ENCODE measurements at places on chromosomes 6 and 20.

DNA sequence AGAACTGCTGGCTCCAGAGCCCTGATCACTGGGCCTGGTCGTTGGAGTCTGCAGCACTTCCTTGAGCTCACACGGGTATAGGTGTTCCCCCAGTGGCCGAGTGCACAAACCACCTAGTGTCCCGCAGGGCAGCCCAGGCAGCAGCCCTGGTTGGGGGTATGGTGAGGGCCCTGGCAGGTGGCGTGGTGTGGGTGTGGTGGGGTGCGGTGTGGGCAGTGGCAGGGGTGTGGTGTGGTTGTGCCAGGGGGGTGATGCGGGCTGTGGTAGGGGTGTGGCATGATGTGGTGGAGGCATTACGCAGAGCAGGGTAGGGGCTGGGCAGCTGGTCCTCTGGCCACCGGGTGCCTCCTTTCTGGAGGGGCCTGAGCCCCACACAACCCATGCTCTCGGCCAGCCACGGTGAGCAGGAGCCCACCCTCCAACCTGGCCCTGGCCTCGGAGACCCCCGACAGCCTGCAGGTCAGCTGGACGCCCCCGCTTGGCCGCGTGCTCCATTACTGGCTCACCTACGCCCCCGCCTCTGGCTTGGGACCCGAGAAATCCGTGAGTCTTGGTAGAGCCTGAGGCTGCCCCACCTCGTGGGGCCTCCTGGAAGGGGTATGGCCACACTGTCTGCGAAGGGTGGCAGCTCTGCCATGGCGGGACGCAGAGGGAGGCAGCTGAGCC is 20.5 kb downstream of the COL20A1 start:
- DNase-seq, result no peak

- no peak for DNase-seq
Measured at GRCh38 chr6:165181951-165182414, 127.4 kb downstream of the C6orf118 start.

DNA sequence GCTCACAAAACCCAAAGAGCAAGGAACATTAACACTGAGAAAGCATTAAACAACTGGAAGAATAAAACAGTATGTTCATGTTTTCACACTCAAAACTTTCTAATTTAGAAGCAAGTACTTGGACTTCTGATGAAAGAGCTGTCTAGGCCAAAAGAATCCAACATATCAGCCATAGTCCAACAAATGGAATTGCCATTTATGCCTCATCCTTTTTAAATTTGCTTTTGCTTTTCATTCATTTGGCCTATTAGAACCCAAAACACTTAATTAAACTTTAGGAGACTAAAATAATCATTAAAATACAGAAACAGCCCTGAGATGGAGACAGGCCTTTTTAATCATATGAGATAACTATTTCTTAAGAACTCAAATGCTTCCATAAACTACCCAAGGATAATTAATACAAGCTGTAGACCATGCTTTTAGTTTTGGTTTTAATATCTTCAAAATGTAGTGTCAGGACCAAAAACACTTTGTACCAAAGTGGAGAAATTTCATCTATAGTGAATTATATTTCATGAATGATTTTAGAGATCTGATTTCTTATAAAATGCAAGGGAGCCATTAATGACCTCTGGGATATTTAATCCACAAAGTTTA is 166.5 kb downstream of the KIF6 start:
- DNase-seq, result no peak

DNA sequence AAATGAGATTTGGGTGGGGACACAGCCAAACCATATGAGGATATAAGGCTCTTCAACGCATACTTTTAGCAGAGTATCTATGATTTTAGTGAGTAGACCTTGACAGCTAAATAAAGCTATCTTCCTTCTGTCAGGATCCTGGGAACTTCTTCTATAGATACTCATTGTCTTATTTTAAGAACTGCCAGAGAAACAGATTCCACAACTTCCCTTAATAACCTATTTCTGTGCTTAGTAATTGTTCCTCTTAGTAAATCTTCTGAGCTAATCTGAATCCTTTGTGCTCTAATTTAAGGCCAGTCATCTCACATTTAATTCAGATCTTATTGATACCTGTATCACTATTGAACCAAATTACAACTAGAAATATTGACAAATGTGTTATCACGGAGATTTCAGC is 64.0 kb upstream of the CEP85L start:
- no peak for DNase-seq

- no peak for DNase-seq
Measured at GRCh38 chr6:169702840-169703246, 917 bp downstream of the C6orf120 start.

DNA sequence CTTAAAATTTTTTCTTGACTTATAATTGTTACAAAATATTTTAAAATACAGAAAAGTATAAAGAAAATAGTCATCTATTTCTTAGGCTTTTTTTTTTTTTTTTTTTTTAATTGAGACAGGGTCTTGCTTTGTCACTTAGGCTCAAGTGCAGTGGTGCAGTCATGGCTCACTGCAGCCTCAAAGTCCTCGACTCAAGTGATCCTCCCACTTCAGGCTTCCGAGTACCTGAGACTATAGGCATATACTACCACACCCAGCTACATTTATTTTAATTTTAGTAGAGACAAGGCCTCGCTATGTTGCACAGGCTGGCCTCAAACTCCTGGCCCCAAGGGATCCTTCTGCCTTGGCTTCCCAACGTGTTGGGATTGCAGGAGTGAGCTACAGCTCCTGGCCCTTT is 5.3 kb upstream of the ACAT2 start:
- no peak for DNase-seq

DNA sequence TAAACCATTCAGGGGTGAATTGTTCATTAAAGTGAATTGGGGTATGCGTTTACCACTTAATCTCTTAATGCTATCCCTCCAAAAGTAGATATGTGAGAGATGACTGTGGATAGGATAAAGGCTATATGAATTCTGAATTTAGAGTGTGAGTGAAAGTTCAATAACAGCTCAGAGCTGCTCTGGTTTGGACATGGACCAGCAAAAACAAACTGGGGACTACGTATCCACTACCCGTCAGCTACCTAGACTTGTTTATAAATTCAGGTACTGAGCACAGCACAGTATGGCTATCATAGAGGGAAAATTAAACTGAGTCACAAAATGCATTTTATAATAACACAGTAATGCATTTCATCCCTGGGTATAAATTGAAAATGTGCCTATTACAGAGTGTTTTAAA is 44.4 kb downstream of the HDDC2 start:
- DNase-seq, result no peak

- DNase-seq, result no peak
Measured at GRCh38 chr6:150881911-150882481, 16.5 kb downstream of the MTHFD1L start.

- no peak for DNase-seq
Measured at GRCh38 chr20:61499859-61500554, 247.9 kb downstream of the CDH4 start.

DNA sequence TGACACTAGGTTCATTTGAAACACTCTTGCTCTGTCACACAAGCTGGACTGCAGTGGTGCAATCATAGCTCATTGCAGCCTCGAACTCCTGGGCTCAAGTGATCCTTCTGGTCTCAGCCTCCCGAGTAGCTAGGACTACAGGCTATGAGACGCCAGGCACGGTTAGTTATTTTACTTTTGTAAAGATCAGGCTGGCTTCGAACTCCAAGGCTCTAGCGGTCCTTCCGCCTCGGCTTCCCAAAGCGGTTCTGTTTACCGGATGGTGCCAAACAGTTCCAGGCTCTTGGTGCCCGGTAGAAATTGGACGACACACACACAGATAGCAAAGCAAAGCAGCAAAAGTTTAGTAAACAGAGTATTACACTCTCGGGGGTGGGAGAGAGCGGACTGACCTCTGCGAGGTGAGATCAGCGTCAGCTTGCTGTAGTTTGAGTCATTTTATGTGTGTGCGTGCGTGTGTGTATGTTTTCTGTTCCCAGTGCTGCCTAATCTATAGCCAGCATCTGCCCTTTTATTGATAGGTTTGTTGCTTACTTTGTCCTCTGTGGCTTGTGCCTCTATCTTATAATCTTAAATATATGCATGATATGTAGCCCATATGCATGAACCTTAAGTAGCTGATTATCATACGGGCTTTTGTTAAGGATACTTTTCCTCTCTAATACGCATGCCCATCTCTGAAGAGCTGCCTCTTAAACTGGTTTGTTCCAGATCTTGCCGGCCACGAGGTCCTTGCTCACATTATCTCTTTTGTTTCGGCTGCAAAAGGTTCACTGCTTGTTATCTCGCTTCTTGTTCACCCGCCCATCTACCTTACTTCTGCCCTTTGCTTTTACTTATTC is 75.2 kb downstream of the OR2B2 start:
- no peak for DNase-seq

DNA sequence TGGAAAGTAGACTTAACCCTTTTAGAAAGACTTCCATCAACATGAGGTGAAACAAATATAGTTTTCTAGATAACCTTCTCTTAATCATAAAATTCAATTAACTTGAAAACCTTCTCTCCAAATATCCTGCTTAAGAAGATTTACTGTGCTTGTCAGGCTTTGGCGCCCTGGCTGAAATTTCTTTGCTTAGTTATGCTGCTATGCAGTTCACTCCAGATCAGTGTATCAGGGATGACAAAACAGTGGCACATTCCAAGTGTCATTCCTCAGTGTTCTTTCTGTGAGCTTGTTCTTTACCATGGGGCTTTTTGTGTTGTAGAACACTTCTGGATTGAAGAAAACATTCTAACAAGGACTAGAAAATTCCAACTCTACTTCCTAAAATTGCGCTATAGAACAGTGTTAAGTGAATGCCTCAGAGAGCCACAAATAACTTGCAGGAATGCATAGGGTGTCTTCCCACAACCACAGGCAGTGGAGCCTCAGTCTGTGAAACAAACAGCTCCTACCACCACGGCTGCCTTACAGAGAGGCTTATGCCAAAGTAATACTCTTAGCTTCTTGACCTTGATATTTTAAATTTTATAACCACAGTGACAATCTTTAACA is 443.6 kb downstream of the CDC5L start:
- no peak for DNase-seq

GRCh38 chr6:138492113-138492512 is 7.2 kb downstream of the NHSL1 start:
- DNase-seq, result no peak

GRCh38 chr6:163460307-163460782 is 45.8 kb downstream of the QKI start:
- DNase-seq, result no peak
